ENCODE measurements at places on chromosomes 1 and 21.

DNA sequence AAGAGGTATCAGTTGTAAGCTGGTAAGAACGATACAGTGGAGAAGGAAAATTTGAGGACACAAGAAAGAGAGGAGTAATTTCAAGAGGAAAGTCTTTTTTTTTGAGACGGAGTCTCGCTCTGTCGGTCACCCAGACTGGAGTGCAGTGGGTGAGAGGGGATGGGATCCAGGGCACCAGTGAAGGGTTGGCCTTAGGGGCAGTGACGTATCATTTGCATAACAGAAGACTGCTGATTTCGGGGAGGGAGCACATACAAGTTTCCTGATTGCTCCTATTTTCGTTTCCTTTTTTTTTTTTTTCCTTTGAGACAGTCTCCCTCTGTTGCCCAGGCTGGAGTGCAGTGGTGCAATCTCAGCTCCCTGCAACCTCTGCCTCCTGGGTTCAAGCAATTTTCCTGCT lies 4.2 kb downstream of the S100A13 start:
- DNase-seq, result no peak

DNA sequence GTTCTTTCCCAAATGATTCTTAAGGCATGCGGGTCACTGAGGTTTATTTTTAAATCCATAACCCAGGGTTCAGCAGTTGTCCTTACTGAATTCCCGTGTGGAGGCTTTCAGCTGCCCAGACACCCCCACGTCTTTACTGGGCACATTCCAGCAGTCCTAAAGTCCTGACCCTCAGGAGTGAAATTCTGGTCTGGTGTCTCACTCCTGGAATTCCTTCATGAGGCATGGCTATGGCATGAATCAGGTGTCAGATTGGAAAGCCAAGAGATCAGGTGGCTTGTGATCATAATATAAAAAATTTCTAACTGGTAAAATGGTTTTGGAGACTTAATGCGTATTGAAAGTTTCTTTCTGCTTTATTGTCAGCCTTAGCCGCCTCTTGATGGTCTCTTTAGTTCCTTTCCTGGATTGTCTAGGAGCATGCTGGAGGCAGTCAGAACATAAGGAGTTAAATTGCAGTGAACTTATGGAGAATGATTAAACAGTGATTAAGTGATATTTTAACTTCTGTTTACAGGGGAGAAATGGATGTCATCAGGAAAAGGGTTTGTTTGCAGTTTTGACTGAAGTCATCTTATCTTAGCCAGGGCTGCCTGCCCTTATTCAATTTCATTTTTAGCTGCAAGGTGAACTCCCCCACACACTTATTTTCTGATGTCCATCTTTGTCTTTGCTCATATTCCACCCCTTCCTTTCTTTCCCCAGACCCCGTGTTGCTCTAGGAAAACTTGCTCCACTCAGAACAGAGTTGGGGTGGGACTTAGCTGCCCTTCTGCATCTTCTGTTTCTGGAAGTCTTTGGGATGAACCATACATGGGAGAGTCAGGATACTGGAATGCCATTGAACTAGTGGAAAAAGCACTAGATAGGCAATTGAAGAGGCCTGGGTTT lies 25.7 kb upstream of the MACF1 start:
- DNase-seq, result no peak

DNA sequence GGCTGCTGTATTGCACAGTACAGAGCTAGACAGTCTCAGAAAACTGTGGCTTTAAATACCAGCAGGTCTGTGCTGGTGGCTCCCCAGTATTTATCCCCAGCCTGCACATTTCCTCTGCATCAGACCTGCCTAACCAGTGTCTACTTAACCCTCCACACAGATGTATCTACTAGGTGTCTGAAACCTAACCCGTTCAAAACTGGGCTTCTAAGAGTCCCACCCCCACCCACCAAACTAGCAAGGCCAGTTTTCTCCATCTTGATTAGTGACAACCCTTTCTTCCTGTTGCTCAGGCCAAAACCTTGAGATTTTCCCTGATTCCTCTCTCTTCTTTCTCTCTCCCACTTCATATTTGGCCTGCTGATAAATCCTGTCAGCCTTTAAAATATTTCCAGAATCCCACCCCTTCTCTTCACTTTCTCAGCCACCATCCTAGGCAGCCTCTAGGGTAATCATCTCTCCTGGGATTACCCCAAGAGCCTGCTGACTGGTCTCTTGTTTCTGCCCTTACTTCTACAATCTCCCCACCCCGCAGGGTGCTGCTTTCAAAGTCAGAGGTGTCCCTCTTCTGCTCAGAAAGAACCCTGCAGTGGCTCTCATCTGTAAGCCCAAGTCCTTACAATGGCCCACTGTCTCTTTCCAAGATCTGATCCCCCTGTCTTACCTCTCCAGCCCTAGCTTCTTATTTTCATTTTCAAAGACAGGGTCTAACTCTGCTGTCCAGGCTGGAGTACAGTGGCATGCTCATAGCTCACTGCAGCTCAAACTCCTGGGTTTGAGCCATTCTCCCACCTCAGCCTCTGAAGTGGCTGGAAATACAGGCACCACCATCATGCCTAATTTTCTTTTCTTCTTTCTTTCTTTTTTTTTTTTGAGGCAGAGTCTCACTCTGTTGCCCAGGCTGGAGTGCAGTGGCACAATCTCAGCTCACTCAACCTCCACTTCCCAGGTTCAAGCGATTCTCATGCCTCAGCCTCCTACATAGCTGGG lies 45.2 kb downstream of the H3-3A start:
- peak; percentile 44 for DNase-seq

- DNase-seq, result no peak
Measured at GRCh38 chr1:182065126-182065845, 3.8 kb upstream of the ZNF648 start.

DNA sequence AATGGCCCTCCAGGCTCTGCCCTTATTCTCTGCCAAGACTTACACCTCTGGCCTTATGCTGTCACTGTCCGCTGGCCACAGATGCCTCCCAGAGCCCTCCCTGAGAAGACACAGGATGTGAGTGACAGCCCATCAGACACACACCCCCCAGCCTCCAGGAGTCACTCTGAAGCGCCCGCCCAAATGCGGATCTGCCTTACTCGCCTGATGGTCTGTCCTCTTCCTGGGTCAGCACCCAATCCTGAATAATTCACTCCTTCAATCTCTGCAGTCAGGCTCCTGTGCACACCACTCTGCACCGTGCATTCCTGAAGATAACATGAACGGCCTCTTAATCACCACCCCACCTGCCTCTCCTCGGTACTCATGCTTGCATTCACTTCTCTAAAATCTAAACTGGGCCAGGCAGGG lies 14.7 kb downstream of the CLSTN1 start:
- no peak for DNase-seq

GRCh38 chr1:42950116-42950481 lies 8.6 kb downstream of the SLC2A1 start:
- DNase-seq, result no peak

DNA sequence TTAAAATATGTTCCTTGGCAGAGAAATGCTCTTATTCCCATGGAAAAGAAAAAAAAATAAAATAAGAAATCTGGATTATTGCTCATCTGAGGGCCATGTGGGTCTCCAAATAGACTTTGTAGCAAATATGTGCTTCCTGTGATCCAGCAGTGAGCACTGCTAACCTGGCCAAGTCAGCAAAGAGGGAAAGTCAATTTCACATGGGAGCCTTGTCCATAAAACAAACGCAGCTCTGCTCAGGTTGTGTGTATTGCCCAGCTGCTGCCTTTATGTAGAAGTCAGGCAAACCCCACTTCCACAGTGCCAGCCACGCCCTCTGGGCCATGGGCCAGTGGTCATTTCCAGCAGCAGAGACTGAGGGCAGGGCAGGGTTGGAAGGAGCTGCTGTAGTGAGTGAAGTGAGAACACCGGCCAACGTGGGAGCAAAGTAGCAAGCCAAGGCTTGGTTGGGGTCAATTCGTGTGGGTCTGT lies 174.3 kb downstream of the LYPLAL1 start:
- no peak for DNase-seq

GRCh38 chr1:62196086-62196690 lies 1.5 kb downstream of the L1TD1 start:
- no peak for DNase-seq

DNA sequence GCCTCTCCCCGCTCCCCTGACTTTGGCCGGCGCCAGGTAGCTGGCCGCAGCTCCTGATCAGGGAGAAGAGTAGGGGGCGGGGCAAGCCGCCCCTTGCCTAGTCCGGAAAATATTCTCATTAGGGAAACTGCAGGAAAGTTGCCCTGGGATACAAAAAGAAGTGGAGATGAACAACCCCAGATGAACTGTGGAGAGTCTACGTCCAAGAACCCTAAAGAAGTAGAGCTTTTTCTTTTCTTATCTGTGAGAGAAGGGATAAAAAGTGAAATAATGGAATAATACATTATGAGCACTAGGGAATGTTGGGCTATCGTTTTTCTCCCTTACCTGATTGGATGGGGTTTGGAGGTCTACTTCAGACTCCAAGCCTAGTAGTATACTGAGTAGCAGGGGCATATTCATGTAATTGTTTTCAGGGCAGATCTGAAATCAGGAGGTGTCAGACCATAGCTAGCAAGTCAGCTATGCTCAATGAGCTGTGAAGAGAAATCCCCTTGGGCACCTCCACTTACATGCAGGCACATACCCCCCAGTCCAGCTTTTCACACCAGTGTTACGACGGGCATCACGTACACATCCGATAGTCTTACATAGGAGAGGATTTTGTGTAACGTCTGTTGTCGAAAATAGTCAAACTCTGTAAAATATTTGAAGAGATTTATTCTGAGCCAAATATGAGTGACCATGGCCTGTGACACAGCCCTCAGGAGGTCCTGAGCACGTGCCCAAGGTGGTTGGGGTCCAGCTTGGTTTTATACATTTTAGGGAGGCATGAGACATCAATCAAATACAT lies 1.7 kb upstream of the DUSP10 start:
- no peak for DNase-seq

DNA sequence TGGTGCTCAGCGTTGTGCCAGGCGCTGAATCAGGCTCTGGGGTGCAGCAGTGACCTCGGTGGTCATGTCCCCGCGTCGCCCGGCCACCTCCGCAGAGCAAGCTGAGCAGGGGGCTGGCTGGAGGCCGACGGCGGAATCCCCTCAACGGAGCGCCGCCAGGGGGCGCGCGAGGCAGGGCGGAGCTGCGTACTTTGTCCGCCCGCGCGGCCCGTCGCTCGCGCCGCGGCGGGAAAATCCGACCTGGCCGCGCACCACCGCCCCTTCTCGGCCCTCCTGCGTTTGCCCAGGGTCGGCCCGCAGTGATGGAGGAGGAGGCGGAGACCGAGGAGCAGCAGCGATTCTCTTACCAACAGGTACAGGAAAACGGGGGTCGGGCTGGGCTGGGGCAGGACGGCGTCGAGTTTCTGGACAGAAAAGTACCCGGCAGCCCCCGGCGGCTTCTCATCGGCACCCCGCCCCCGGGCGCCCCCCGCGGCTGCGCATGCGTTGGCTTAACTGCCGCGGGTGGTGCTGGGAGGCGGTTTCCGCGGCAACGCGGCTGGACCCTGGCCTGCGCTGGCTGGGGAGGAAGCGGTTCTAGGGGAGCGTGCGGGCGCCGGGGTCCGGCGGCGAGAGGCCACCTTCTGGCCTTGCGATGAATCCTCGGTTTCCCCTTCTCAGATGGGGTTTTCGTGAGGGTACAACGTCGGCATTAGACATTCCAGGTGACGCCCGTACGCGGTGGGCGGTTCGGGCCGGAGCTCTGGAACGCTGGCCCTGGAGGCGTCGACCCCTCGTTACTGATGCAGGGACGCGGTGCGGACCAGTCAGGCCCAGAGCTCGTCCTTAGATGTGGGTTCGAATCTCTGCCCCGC lies at the start of gene CENPS:
TSS of gene CENPS (plus strand) at position 218 of the 854 bp plus-strand sequence. CDS start at position 303, 85 bp downstream.
- DNase-seq, result peak; percentile 77

GRCh38 chr21:24903994-24904635 lies 703.2 kb downstream of the MRPL39 start:
- no peak for DNase-seq

GRCh38 chr1:93111561-93111960 lies 32.5 kb downstream of the MTF2 start:
- DNase-seq, result no peak

DNA sequence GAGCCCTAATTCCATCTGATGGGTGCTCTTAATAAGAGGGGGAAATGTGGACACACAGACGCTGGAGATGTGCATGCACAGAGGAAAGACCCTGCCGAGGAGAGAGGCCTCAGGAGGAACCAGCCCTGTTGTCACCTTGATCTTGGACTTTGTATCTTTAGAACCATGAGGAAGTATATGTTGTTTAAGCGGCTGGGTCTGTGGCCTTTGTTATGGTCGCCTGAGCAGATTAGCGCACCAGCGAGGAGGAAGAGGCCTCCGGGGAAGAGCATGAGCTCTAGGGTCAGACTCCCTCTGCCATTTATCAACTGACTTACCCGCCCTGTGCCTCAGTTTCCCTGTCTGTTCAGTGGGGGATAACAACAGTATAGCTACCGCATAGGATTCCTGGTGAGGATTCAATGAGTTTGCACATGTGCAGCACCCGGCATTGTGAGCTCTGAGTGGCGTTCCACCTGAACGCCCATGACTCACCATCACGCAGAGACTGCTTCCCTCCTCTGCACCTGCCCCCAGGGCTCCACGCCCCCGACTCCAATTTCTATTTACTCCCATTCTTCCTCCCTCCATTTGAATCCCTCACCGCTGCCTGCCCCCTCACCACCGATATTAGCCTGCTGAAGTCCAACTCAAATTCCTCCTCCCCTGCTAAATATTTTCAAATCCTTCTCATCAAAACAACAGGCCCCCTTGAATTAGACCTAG lies 67.2 kb downstream of the ATP5PO start:
- DNase-seq, result no peak

- peak; percentile 22 for DNase-seq
Measured at GRCh38 chr1:179129702-179130473, 48.0 kb downstream of the TOR3A start.

DNA sequence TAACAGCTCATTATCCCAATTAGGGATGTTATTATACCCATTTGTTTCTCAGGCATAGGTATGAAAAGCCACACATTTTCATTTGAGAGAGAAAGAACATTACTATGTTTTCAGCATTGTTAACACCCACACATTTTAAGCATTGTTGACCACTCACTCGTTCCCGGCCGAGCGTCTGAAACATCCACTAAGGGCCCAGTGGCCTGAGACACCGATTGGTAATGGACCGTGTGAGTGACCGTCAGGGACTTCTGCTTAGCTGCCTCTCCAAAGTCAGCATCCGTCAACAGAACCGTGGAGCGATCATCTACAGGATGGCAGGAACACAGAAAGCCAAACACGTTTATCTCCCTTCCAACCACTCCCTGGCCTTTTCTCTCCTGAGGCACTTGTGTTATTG lies 184.6 kb downstream of the PCP4 start:
- DNase-seq, result no peak

GRCh38 chr1:206609229-206609991 lies 2.9 kb downstream of the EIF2D start:
- no peak for DNase-seq

DNA sequence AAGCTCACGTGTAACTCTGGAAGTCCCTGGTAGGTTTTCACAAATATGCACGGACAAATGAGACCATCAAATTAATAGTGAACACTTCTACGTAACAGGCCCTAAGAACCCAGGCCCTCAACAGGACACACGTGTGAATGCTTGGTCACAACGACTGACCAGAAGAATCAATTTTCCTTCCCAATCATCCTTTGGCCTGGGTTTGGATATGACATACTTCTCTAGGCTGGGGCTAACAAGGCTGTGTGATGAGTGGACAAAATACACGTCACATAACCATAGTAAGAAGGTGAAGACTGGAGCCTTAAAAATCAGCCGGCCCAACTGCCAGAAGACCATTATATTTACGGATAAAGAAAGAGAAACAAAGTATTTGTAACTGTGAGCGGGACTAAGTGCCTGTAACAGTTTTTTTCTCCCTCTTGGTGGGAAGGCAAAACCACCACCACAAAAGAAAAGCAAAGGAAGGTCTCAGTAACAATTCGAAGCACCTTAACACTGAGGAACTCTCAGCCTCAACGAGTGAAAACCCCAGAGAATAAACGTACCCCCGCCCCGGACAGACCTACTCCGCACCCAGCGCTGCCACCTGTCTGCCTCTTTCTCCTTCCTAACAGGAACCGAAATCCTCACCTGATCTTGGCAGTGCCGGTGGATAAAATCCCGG lies 450 bp downstream of the SDE2 start:
- DNase-seq, result no peak
